Activated CD8-positive, alpha-beta T cell treated with anti-CD3 and anti-CD28 coated beads for 36 hours (primary cell): ENCODE measurements at places on chromosomes 16 and 17. TPM values are rescaled to one million over a fixed set of nuclear protein-coding genes. Genes with fewer than 3 reads are reported as not detected.

FMNL1 gene
- 285 TPM for total RNA-seq

MT2A gene
- total RNA-seq = 141 TPM

PRSS27 gene
- 1.2 TPM for total RNA-seq

TMEM204 gene
- total RNA-seq = 14.3 TPM

SRCIN1 gene
- total RNA-seq = 1.1 TPM

NETO2 gene
- 3.1 TPM for total RNA-seq

TAOK2 gene
- 25.0 TPM for total RNA-seq

GCGR gene
- total RNA-seq = not detected

SPATA22 gene
- total RNA-seq = not detected
